ENCODE measurements at places on chromosomes 11 and 22.

DNA sequence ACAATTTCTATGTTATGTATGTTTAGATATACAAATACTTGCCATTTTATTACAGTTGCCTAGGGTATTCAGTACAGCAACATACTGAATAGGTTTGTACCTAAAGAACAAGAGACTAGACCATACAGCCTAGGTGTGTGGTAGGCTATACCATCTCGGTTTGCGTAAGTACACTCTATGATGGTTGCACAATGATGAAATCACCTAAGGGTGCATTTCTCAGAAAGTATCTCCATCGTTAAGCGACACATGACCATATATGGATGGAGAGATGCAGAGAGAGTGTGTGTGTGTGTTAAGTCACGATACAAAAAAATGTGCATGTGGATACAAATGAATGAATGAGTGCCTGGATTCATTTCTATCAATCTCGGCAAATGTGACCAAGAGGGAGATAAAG lies 37.7 kb downstream of the NARS2 start:
- no peak for DNase-seq

DNA sequence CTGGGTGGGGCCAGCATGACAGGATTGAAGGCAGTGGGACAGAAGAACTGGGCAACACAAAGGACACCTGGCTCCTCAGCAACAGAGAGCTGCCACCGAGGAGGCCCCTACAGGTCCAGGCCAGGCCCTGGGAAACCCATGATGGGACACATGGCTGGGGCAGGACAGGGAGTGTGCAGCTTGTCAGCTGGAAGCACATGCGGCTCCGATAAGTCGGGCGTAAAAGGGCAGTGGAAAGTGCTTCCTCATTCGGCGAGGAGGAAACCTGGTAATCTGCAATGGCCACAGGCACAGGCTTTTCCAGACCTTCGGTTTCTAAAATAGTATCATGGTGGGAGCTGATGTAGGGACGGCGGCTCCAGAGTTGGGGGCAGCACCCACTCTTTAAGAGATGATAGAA lies 16.5 kb downstream of the GNAZ start:
- no peak for DNase-seq

DNA sequence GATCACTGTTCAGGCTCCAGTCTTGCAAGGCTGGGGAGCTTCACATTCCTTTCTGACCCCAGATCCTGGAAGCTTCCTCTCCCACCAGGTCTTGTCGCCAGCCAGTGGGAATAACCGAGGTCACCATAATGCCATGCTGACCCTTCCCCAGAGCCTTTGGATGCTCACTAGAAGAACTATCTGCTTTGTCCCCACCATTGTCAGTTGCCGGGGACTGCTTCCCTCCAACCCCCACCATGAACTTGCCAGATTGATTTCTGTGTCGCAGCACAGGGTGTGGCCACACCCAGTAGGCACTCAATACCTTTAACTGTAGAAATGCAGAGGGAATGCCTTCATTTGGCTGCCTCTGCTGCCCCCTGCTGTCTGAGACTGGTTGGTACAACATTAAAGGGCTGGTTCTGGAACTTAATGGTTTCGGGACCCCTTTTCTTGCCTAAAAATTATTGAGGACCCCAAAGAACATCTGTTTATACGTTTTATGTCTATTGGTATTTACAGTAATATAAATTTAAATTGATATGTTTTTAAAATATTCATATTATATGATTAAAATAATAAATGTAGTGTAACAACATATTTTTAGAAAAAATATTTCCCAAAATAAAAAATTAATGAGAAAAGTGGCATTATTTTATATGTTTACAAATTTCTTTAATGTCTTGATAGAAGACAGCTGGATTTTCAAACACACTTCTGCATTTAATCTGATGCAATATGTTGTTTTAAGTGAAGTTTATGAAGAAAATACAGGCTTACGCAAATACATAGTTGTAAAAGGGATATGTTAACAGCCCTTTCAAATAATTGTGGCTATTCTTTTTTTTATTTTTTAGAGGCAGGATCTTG lies 6.7 kb upstream of the GDPD5 start:
- DNase-seq = peak; percentile 63

GRCh38 chr11:39542460-39542859 lies 1917.0 kb downstream of the LRRC4C start:
- no peak for DNase-seq

DNA sequence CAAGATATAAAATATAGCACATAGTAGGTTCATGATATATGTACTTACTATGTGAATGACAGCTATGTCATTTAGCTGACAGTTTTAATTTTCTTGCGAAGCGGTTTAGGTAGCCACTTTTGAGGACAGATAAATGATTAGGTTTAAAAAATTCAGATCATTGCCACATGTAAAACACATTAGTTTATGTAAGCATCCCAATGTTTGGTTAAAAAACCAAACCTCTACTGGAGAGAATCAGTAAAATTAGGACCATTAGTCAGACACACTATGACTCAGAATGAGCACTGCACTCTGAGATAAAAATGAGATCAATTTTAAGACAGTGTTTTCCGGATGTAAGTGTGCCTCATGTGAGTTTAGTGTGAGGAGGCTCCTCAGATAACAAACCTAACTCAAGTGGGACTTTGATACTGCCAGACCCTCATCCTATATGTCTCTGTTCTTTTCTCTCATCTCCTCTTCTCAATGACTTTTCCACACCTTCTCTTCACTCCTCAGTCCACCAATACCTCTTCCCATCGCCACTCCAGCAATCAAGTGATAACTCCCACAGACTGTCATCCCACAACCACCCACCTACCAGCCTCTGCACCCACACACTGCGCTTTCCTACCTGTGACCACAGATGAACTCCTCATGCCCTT lies 6.8 kb upstream of the OR2AT4 start:
- no peak for DNase-seq

- DNase-seq = no peak
These were observed 33.8 kb upstream of the NUP50 start for GRCh38 chr22:45129703-45130524.

GRCh38 chr11:35247863-35248262 lies 108.9 kb downstream of the CD44 start:
- no peak for DNase-seq

- DNase-seq = no peak
These were observed 18.5 kb downstream of the FBLN1 start for GRCh38 chr22:45521178-45521577.

GRCh38 chr11:27616711-27617110 lies 83.5 kb downstream of the BDNF start:
- DNase-seq = no peak

GRCh38 chr11:47433157-47433556 lies 6.9 kb upstream of the PSMC3 start:
- no peak for DNase-seq

- DNase-seq = no peak
These were observed 7.4 kb downstream of the CD5 start for GRCh38 chr11:61109671-61110070.

DNA sequence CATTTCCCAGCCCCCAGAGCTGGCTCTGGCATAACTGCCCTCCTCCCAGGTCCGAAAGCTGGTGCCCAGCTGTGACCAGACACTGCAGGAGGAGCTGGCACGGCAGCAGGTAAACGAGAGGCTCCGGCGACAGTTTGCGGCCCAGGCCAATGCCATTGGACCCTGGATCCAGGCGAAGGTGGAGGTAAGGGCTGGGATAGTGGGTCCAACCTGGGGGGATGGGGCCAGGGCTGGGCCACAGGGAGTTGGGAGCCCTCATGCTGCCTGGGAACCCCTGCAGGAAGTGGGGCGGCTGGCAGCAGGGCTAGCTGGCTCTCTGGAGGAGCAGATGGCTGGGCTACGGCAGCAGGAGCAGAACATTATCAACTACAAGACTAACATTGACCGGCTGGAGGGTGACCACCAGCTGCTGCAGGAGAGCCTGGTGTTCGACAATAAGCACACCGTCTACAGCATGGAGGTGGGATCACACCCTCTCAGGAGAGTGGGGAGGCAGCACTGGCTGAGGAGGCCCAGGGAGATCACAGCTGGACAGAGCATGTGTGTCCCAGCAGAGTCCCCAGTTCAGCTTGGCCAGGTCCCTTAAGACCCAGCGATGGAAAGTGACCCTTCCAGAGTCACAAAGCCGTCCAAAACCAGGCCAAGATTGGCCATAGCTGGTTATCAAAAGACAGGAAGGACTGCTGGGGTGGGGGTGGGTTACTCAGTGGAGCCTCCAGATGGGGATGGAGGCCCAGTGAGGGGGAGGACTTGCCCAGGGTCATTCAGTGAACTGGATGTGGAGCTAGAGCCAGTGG lies 7.0 kb downstream of the CTSF start:
- no peak for DNase-seq

GRCh38 chr11:6927030-6927617 lies 898 bp downstream of the ZNF215 start:
- DNase-seq = no peak

GRCh38 chr11:26126741-26127140 lies 205.2 kb upstream of the ANO3 start:
- no peak for DNase-seq

DNA sequence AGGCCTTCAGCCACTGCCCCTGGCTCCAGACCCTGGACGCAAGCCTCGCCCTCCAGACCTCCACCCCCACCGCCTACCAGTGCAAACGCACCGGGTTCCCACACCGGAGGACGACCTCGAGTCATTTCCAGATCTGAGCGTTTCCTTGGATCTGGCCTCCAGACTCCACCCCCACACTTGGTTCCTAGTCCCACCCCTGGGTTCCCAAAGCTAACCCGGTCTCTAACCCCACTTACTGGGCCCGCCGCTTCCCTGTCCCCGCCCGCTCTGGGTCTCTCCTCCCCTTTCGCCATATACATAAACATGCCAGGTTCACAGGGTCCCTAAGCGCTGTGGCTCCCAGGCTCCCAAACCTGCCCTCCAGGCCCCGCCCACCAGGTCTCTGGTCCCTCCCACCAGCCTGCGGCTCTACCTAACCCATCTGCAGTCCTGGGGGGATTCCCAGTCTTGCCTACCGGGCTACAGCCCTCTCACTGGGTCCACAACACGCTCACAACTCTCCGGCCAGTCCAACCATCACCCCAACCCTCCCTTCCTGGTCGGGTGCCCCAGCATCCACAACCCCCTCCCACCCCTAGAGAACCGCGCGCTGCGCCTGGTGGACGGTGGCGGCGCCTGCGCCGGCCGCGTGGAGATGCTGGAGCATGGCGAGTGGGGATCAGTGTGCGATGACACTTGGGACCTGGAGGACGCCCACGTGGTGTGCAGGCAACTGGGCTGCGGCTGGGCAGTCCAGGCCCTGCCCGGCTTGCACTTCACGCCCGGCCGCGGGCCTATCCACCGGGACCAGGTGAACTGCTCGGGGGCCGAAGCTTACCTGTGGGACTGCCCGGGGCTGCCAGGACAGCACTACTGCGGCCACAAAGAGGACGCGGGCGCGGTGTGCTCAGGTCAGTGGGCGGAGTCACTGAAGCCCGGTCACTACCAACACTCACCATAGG lies 36.7 kb downstream of the CD6 start:
- peak; percentile 66 for DNase-seq

- no peak for DNase-seq
These were observed 38.4 kb upstream of the ETS1 start for GRCh38 chr11:128625746-128626145.

- no peak for DNase-seq
These were observed 21.8 kb upstream of the SNX32 start for GRCh38 chr11:65811764-65812475.

- no peak for DNase-seq
These were observed 37.0 kb upstream of the GNAZ start for GRCh38 chr22:23033116-23033905.

- no peak for DNase-seq
These were observed 350.6 kb downstream of the ETS1 start for GRCh38 chr11:128236506-128237498.

DNA sequence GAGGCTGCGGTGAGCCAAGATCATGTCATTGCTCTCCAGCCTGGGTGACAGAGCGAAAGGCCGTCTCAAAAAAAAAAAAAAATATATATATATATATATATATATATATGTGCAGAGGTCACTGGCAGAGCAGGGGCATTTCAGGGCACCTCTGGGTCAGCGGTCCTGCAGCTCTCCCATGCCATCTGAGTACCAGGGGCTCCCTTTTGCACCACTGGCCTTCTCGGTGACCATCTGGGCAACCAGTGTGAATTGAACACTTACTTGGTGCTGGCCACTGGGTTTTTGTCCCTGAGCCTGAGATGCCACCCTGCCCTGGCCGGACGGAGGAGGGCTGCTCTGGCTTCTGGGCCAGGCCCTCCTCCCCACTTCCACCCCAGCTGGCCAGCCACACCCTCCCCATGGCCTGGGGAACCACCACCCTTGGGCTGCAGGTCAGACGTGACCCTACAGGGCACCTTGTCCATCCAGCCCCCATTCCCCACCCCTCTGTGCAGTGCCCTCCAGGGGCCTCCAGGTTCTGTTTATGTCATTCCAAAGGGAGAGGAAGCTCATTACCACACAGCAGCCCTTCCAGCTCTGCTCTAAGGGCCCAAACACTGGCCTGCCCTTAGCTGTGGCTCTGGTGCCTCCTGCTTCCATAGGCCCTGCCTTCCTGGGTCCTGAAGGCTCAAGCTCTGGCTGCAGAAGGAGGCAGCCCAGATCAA lies 10.3 kb downstream of the MAPK8IP1 start:
- no peak for DNase-seq

DNA sequence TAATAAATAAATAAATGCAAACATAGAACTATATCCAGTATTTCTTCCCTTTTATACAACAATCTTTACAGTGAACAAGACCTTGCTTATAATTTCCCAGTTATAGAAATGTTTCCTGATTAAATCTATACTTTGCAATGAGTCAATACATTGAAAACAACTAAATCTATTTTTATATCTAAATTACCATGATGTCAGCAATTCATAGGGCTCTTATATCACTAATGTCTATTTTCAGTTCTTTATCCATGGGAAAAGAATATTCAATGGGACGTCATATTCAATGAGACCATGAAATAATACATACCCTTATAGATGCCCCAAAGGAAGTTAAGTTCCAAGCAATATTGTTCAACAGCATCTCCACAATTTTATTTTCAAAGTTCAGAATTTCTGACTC lies 359.9 kb downstream of the CASP12 start:
- no peak for DNase-seq

- DNase-seq = no peak
These were observed 215 bp downstream of the ZNRF3 start for GRCh38 chr22:28883657-28883916.

DNA sequence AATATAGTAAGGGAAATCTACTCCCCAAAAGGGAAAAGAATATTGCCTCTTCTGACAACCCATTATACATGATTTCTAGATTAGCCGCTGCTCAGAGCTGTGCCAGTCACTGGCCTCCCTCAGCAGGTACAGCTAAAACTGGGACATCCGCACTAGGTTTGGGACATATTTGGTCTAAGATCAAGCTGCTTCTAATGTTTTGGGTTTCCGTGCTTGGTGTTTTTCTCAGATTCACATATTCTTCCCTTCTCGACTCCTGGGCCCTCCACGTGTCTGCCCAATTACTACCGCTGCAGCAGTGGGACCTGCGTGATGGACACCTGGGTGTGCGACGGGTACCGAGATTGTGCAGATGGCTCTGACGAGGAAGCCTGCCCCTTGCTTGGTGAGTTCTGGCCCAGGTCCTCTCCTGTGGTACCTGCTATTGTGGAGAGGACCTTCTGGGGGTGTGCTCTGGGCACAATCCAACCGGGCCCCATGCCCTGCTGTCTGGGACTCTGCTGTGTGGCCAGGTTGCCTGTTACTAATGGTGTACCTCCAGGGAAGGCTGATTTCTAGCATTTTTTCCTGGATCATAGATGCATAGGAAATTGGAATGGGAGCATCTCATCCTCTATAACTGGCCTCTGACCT lies 138.1 kb upstream of the SORL1-AS1 start:
- no peak for DNase-seq
